ENCODE measurements at places on chromosomes 11 and 22. TPM values are rescaled to one million over a fixed set of nuclear protein-coding genes. Genes with fewer than 3 reads are reported as not detected.

The OR51I1 gene
- total RNA-seq: not detected

The DAGLA gene
- total RNA-seq: 1.0 TPM

The OMP gene
- not detected for total RNA-seq

- DNase-seq: no peak
Measured at GRCh38 chr11:48095779-48096470, 115.6 kb downstream of the PTPRJ start.

The PTPRCAP gene
- total RNA-seq: 5.7 TPM

DNA sequence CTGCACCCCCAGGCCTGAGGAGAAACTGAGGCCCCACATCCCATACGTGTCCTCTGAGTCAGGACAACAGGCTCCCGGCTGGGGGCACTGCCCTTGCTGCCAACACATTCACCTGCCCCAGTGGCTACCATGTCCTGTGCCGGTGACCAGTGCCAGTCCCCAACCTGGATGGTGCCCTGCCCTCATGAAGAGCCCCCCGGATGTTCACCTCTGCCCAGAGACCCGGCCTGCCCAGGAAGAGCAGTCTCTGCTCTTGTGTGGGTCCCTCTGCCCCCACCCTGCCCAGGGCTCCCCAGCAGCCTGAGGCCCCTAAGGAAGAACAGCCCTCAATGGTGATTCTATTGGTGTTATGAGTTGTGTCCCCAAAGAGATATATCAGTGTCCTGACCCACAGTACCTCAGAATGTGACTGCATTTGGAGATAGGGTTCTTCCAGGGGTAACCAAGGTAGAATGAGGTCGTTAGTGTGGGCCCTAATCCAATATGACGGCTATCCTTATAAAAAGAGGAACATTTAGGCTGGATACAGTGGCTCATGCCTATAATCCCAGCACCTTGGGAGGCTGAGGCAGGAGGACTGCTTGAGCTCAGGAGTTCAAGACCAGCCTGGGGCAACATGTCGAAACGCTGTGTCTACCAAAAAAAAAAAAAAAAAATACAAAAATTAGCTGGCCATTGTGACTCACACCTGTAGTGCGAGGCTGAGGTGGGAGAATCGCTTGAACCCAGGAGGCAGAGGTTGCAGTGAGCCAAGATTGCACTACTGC lies 13.2 kb upstream of the DGCR8 start:
- DNase-seq: no peak

Measured in adrenal gland (tissue), 19 donors.